ENCODE measurements at places on chromosomes 6 and 20.
A peak's percentile ranks its signal among the peaks of the same experiment; 100 is the strongest.

- no peak for DNase-seq
Measured at GRCh38 chr20:48284837-48285236, 499.6 kb upstream of the SULF2 start.

DNA sequence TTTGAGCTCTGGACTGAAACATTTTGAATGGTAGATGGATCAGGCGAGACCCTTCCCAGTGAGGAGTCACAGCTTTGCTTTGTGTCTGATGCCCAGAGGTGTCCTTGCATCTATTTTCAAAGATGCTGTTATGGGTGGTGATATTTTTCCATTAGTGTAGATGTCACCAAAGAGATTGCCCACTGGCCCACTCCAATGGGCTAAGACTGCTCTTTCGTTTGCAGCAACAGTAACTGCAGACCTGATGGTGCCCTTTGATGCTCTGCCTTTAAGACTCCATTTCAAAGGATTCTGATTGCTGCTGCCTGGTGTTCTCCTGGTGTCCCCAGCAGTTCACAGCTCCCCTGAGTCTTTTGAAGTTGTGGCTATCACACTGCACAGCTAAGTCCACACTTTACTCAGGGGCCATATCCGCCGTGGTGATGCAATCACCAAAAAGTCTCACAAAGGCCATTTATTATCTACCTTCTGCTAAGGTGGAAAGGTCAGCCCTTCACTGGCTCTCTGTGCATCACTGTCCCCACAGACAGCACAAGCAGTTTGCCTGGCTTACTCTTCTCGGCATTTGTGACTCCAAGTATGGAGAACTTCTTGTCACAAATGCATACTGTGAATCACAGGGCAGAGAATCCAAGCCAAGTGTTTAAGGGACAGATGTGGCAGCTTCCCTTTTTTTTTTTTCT lies 56.4 kb downstream of the NOX3 start:
- DNase-seq: no peak

DNA sequence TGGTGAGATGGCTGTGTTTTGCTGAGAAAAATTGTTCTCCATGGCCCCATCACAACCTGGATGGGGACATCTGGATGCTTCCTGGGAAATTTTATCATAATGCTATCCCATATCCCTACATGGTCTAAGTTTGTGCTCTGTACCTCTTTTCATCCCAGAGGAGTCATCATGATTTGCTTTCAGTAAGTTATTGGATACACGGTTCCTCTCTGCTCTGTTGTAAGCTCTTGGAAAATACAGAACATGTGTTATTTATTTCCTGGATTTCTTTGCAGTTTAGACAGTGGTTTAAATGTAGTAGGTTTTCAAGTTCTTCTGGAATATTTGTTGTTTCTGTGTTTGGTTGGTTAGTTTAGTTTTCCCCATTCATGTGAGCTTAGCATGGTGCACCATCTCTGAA lies 129.2 kb upstream of the ECI2 start:
- no peak for DNase-seq

DNA sequence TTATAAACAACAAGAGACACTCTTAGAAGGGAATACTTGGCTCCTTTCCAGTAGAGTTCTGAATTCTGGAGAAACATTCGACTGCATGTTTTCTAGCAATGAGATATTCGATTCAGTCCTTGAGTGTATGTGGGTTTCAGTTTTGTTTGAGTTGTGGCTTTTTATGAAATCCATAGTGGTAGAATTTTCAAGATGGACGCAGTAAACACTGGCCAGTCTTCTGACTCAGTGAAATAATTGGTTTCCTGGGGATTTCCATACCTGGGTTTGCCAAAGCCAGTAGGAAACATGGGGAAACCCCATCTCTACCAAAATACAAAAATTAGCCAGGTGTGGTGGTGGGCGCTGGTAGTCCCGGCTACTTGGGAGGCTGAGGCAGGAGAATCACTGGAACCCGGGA lies 273.5 kb upstream of the PLCB4 start:
- no peak for DNase-seq

GRCh38 chr6:1110941-1111349 lies 201.0 kb upstream of the FOXQ1 start:
- no peak for DNase-seq

- peak; percentile 71 for DNase-seq
Measured at GRCh38 chr6:53794137-53794719, 577 bp upstream of the LRRC1 start.

DNA sequence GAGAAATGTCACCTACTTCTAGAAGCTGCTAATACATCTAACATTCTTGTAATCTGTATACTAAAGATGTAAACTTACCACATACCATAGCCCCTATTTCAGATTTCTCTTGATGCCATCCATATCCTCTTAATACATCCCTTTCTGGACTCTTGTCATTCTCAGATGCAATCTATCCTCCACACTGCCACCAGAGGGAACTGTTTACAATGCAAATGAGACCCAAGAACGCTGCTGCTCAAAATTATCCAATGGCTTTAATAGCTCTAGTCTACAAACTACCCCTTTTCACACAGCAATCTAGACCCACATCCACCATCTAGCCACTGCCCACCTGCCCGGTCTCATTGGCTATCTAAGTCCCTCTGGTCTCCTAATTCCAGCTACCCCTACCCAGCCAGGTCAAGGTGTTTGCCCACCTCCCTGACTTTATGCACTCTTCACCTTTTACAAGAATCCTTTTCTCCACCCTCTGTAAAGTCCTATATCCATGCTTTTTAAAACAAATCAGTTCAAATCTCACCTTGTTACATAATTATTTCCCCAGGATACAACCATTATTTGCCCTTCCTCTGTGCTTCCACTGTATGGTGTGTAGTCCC lies 14.8 kb downstream of the FAXC start:
- DNase-seq: peak; percentile 31

GRCh38 chr6:14059791-14060436 lies 57.7 kb upstream of the CD83 start:
- peak; percentile 51 for DNase-seq

DNA sequence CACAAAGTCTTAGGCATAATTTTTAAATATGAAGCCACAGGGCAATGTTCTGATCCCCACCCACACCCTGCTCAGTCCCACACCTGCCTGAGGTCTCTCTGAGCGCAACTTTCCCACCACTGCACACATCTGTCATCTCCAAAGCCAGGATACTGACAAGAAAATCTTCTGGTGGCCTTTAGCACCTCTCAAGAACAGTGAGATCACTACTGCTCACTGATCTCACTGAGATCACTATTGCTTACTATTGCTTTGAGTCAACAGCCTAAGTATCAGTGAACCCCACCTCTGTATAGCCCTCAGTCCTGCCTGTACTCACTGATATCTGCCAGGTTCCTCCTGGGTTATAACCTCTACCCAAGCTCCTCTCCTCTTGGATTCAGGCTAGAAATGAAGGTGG lies 6.4 kb downstream of the TNFRSF21 start:
- no peak for DNase-seq

DNA sequence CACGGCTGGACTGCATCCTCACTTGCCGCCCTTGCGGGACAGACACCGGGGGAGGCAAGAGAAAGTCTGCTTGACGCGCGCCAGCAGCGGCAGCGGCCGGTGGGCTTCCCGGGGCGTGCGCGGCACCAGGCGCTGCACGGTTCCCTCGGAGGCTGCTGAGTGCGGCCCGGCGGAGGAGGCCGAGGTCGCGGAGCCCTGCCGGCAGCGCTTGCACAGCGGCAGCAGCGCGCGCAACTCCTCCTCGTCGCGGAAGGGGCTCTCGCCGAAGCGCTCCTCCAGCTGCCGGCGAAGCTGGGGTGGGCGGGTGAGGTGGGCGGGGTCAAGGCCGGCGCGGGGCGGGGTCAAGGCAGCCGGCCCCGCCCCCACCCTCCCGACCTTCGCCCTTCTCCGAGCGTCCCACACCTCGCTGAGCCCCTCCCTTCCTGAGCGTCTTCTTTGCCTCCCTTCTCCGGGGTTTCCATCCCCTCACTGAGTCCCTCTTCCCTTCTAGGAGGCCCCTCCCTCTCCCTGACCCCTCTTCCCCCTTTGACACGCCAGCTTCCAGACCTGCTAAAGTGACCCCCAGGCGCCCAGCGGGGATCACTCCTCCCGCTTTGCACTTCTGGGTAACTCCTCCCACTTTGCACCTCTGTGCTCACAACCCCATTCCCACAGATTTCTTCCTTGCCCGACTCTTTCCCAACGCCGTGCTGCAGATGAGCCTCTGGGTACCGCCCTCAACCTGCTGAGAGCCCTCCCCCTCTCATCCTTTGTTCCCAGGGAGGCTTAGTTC lies 8.8 kb downstream of the DUSP15 start:
- peak; percentile 85 for DNase-seq

- no peak for DNase-seq
Measured at GRCh38 chr6:1579096-1579495, 30.6 kb upstream of the FOXC1 start.

- DNase-seq: no peak
Measured at GRCh38 chr20:59645271-59645670, 40.9 kb downstream of the PHACTR3 start.

GRCh38 chr6:105431226-105431625 lies 28.3 kb upstream of the PREP start:
- DNase-seq: no peak

GRCh38 chr20:54525916-54526590 lies 50.7 kb downstream of the DOK5 start:
- no peak for DNase-seq

- DNase-seq: no peak
Measured at GRCh38 chr6:6973721-6974120, 134.0 kb upstream of the RREB1 start.

GRCh38 chr6:153849072-153849779 lies 189.8 kb upstream of the OPRM1 start:
- DNase-seq: no peak

DNA sequence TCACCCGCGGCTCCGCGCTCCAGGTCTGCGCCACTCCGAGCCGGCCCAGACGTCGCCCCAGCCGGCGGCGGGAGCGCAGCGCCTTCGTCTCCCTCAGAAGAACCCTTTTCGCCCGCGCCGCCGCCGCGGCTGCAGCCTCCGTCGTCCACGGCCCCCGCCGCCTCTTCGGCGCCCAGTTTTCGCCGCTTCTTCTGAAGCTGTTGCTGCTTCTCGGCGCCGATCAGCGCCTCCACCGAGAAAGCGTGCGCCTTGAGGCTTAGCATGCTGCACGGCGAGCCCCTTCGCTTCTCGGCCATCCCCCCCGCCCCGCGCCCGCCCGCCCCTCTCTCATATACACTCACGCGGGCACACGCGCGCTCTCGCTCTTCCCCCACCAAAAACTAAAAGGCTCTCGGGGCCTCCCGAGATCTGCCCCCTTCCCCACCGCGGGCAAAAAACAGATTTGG lies 489 bp downstream of the TBX18 start:
- DNase-seq: no peak

DNA sequence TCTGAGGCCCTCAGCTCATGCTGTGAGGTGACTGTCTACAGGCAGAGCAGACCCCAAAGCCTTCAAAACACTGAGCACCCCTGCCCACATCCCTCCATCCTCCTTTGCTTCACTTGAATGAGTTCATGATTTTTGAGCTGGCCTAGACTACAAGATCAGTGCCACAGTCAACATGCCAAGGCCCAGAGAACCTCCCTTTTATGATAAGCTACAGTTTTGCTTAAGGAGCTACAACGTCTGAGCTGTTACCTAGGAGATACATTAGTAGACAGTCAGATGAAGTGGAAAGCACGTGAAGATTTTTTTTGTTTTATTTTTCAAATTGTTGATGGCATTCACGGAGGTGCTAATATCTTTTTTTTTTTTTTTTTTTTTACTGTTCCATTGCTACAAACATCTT lies 139.0 kb downstream of the SOBP start:
- DNase-seq: no peak

- DNase-seq: no peak
Measured at GRCh38 chr6:33630014-33630413, 8.9 kb downstream of the ITPR3 start.

DNA sequence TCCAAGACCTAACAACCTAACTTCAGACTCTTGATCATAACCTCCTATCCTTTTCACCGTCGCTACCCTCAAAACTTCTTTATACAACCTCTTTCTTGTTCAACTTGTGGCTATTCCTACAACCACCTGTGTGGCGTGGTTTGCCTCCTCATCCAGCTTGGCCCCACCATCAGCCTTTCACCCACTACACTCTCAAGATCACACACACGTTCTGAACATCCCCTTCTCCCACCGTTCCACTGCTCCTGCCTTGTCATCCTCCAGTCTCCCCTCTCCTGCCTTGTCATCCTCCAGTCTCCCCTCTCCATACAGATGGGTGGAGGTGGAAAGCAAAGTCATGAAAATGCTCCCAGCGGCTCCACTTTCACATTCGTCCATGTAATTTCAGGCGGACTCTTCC lies 14.0 kb downstream of the MAK start:
- no peak for DNase-seq

DNA sequence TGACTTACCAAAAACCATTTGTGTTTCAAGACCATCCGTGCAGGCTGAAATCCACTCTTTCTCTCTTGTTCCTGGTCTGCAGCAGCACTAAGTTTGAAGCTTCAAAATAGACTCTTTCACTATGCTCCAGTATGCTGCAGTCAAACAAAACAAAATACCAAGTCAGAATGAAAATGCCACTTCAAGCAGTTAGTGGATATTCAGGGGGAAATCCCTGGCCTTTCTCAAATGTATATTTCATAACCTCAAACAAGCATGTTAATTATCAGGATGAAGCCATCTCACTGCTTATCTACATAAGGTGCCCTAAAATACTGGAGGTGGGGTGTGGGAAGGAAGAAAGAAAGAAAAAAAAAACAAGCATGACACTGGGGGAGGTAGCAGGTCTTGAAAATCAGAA lies 103.5 kb downstream of the ATXN1 start:
- no peak for DNase-seq

- DNase-seq: no peak
Measured at GRCh38 chr6:15359335-15359862, 113.5 kb downstream of the JARID2 start.

GRCh38 chr6:71139249-71139648 lies 149.4 kb upstream of the OGFRL1 start:
- no peak for DNase-seq

DNA sequence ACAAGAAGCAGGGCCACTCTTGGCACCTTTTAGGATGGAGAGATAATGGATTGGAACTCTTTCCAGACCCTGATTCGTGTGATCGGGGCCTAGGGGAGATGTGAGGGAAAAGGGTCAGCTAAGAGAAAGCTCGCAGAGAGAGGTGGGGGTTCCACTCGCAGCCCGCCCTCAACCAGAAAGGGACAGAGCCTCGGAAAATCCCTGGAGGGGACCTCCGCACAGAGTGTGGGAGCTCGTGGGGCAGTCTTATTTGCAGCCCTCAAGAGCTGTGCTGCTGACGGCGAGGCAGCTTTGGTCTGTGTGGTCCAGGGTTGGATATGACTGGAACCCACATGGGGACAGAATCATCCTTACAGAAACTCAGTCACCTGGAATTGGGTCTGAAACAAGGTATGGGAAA lies 184.3 kb upstream of the PMEPA1 start:
- DNase-seq: no peak

GRCh38 chr6:56043076-56043475 lies 167.7 kb upstream of the BMP5 start:
- no peak for DNase-seq

- DNase-seq: no peak
Measured at GRCh38 chr6:167944130-167944529, 53.3 kb upstream of the KIF25 start.

Measured in NCI-H524 (cell line).